Activated CD4-positive, alpha-beta T cell treated with anti-CD3 and anti-CD28 coated beads, Interleukin-2, amount 10 ng/mL, durations not matched to agents 7 days and 5 days (primary cell): ENCODE measurements at places on chromosomes 6 and 20. TPM values are rescaled to one million over a fixed set of nuclear protein-coding genes. Genes with fewer than 3 reads are reported as not detected.
A peak's percentile ranks its signal among the peaks of the same experiment; 100 is the strongest.

DNA sequence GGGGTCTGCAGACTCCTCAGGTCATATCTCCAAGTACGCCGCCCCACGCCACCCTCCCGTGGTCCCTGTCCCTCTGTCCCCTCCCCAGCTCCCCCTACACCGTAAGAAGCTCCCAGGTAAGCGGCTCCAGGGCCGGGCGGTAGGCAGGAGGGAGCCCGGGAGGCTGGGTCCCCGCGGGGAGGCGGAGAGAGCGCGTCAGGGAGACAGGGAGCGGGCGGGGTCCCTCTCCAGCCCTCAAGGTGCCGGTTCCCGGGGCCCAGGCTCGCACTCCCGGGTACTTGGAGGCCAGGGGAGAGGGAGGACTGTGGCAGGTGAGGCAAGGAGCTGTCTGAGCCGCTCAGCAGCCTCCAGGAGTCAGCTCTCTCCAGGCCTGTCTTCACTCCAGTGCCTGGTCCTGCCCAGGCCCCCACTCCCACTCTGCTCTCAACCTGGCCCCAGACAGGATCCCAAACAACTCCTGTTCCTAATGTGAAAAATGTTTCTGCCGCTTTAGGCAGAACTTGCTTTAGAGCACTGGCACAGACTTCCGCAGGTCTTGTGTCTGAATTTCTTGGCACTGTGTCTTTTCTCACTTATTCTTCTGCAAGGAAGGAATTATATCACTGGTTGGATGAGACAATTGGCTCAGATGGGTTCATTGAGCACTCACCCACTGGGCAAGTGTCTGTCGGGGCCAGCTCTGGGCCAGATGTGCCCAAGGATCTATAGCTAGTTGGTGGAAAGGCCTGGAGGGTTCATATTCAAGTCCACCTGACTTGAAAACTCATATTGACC is 36.6 kb downstream of the HLA-G start:
- DNase-seq = no peak

The UNC5CL gene
- 1.1 TPM for total RNA-seq

DNA sequence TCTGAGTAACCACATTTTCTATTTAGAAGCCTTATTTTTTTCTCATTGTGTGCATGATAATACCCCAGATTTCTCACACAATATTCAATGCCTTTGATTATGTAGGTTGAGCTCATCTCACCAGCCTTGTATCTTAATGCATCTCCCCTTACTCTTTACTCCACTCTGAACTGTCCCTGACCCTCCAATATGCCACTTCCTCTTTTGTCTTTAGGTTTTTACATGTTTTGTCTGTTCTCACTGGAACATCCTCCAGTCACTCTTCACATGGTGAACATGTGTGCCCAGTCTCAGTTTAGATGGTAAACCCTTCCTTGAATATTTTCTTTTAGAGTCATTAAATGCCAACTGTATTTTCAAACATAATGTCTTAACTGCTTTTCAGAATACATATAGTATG is 392.9 kb upstream of the IMPG1 start:
- no peak for DNase-seq

The FERMT1 gene
- total RNA-seq = not detected

DNA sequence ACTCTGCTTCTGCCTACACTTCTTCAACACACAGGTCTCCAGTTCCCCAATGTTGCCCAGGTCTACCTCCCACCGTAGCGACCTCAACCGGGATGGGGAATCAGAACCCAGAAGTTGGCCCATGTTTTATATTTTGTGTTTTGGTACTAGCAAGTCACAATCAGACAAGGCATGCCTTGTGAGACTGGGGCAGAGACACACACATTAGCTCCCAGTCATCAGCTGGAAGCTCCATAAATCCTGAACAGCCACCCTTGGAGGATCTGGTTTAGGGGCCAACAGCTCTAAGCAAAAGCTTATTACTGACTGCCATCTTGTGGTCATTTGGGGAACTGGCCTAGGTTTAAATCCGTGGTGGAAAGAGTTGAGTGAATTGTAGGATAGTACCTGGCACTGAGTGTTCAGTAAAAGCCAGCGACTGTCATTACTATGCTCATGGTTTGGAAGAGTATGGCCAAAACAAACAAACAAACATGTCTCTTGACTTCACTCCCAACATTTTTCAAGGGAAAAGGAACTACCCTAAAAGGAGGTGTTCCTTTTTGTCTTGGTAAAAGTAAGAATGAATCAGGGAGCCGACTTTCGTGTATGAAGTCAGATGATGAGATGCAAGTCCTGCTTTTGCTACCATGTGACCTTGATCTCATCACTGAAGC is 40.5 kb downstream of the PIM1 start:
- peak; percentile 86 for DNase-seq

- peak; percentile 51 for DNase-seq
Observed at GRCh38 chr20:32965581-32966373, 38.5 kb downstream of the SUN5 start.

DNA sequence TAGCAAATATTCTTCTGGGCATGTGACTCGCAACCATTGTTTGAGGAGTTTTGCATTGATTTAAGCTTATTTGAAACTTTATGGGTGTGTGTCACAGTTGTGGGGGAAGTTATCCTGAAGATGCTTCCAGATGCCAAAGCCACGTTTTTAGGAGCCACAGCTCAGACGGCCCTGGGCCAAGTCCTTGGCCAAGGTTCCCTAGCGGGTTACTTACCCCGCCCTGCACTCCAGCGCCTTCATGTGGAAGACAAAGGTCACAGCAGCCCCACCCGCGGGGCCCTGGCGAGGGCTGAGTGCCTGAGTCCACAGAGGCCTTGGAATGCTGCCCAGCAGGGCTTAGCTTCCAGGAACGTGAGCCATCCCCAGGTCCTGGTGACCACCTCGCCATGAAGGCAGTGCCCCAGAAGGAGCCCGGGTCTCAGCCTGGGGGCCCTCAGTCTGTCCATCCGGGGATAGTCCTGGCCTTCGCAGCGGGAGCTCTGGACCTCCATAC is 308.3 kb downstream of the CDH4 start:
- DNase-seq = no peak

DNA sequence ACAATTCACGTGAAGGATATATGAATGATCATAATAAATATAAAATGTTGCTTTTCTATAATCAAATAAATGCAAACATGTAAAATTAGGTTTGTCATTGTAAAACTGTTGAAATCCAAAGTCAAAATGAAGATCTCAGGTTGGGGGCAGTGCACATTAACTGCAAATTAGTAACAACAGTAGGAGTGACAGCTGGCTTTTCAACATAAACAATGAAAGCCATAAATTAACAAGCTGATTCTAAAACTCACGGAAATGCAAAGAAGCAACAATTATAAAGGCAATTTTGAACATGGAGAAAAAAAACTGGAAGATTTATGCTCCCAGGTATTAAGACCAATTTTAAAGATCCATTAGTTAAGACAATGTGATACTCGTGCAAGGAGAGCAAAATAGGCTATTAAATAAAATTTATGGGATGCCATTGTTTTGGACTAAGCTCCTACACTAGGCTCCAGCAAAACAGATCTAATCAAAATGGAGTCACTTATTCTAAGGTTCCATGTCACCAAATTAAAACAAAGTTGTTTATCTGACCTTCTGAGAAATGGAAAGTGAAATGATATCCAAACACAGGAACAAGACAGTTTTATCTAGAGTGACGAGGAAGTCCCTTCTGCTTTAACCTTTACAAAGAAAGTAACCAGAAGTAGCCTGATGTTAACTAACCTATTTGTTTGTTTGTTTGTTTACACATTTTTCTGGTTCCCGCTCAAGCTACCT is 770.8 kb downstream of the EPHA7 start:
- no peak for DNase-seq

DNA sequence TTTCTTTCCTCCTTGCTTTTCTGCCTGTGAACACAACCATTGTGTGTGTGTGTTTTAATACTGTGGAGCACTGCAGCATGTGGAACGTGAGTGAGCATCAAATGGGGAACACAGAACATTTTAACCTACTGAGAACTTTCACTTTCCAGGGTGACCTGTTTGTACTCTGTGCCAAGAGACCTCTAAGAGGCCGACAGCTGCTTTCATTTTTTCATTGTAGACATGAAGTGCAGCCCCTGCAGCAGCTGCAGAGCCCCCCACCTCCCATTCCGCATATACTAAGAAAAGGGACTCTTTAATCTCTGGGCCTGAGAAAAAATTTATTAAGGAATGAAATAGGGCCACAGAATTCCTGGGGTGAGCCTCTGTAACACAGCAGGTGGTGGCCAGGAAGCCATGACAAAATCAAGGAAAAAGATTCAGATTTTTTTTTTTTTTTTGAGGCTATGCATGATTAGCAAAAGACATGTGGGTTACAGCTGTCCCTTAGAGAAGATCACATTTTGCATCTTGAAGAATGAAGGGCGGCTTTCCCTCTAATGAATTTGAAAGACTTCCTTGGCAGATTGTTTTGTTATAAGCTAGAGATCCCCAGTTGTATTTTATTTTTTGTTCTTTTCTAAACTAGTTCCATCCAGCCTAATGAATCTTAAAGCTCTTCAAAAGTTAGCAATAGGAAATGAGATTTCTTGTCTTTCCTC is 503.4 kb downstream of the CD109 start:
- DNase-seq = no peak

The TFAP2A gene
- total RNA-seq = not detected

The SGK2 gene
- 0.37 TPM for total RNA-seq

The CD93 gene
- total RNA-seq = 1.8 TPM

The EPHA7 gene
- not detected for total RNA-seq

- no peak for DNase-seq
Observed at GRCh38 chr6:140809694-140810101, 1323.0 kb upstream of the GJE1 start.

The OOEP gene
- total RNA-seq = 1.5 TPM

The ADGRF1 gene
- total RNA-seq = not detected
